Esophagus muscularis mucosa (tissue), 4 donors: ENCODE measurements at places on chromosomes 1 and 21. TPM values are rescaled to one million over a fixed set of nuclear protein-coding genes. Genes with fewer than 3 reads are reported as not detected.

GRCh38 chr1:29924017-29924431, 687.7 kb downstream of the PTPRU start:
- no peak for DNase-seq

DNA sequence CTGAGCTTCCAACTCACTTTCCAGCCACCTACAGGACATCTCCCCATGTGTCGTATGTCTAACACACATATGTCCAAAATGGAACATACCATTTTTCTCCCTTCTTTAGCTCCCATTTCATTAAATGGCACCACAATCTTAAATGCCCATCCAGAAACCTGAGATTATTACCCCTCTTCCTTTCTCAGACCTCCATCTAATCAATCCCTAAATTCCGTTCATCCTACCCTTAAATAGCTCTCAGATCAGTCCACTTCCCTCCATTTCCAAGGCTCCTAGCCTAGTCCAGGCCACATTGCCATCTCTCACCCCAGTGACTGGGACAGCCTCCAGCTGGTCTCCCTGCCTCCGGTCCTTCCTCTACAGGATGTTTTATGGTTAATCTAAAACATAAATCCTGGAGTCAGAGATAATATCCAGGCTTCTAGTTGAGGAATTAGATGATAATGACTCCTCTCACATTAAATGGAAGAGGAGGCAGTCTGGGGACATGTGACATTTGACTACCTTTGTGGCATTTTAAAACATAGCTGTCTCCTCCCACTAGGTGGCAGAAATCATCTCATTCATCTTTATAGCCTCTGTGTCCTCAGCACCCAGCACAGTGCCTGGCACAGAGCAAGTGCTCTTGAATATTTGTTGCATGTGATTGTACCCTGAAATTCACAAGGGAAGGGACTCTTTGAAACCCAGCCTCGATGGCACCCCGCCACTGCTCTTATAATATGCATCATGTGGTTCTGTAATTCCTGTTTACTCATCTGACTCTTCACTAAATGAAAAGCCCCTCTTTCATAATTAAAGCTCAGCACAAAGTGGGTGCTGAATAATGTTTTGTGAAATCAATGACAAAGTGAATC, 102.3 kb downstream of the TMEM53 start:
- no peak for DNase-seq

- DNase-seq, result no peak
Observed at GRCh38 chr1:64228167-64228957, 24.9 kb downstream of the UBE2U start.

DNA sequence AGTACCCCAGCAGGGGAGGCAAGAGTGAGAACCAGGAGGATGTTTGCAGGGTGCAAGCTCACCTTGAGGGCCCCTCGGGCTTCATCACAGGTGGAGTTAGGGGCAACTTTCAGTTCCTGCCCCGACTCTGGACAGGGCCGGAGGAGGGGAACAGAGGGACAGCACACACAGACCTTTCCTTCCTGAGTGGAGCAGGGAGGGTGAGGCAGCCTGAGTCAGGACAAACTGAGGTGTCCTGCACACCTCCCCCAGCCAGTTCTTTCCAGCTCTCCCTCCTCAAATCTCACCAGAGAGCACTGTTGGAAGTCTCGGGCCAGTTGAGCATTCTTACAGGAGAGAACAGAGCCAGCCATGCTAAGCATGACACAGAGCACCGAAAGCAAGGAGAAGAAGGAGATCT, 1.5 kb downstream of the ENTREP3 start:
- no peak for DNase-seq

CD5L gene
- total RNA-seq, result not detected

- DNase-seq, result no peak
Observed at GRCh38 chr1:70164350-70164749, 41.0 kb downstream of the LRRC40 start.

DNA sequence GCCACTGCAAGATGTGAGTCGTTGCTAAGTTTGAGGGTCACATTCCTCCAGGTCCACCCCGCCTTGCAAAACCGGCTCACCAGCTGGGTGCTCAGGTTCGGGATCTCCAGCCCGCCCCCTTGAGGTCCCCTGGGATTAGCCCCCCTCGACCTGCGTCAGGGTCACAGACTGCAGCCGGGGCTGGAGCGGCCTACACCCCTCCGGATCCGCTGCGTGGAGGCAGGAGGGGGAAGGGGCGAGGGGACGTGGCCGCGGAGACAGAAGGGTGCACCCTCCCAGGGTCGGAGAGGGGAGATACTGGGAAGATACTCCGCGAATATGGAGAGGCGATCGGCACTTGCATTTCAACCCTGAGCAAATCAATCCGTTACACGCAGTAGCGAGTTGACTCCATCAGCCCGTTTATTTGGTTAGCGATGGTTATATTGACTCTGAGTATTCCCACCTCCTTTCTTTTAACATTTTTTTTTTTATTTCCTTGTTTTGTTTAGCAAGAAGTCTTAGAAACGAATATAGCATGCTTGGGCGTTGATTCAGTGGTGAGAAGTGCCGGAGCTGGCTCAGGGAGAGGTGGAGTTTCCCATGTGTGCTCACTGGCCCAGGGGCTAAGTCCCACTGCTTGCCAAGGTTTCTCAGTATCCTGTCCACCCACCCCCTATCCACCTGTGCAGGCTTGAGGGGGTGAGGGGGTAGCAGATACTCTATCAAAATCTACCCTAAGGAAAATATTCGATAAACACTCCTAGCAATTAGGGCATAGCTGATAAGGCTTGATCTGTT, 997 bp downstream of the IFNAR2 start:
- no peak for DNase-seq

FAM72B gene
- 0.63 TPM for total RNA-seq

- no peak for DNase-seq
Observed at GRCh38 chr1:172973424-172973823, 77.3 kb downstream of the TNFSF18 start.

ESRRG gene
- total RNA-seq, result 3.4 TPM

DNA sequence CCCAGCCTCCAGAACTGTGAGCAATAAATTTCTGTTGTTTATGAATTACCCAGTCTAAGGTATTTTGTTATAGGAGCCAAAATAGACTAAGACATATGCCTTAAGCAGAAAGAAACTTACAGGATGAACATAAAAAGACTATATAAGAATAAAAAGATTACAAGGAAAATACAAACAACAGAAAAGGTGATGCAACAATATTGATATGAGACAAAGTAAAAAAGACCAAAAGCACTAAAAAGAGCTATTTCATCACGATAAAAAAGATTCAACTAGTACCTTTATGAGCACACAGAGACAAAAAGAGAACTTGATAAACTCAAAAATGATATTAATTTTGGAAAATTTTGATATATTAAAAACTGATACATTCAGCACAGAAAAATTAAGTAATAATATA, 3.2 kb upstream of the SLC22A15 start:
- DNase-seq, result no peak

DNA sequence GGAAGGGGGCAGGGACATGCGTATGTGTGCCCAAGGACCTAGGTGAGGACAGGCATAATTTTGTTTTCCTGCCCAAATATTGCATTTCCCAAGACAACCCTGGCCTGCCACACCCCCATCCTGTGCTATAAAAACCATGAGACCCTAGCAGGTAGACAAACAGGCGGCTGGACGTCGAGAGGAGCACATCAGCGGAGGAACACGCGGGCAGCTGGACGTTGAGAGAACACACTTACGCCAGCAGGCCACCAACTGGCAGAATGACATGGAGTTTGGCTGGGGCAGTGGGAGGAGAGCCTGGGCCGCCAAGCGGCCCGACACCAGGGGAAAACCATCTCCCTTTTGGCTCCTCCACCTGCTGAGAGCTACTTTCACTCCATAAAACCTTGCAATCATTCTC, 3.0 kb upstream of the FGGY start:
- DNase-seq, result no peak

SLC44A5 gene
- 0.23 TPM for total RNA-seq

DNA sequence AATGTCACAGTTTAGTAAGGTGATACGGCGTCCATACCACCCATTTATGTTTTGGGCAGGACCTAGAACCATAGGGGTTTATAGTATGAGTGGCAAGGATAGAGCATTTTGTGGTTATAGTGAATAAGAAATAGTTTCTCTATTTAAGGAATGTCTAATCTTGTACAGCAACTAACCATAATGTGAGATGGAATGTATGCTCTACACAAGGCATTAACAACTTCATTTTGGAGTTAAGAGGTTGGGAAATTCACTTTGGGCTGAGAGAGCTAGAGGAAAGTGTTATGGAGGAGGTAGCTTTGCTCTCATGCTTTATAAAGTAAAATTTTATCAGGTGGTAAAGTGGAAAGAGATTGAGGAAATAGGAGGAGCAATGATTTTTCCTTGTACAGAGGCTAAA, 3.0 kb upstream of the MCL1 start:
- no peak for DNase-seq

LIPI gene
- total RNA-seq, result not detected

GRCh38 chr1:227562933-227563323, 428 bp upstream of the ZNF678 start:
- no peak for DNase-seq

SPRR1A gene
- total RNA-seq, result not detected

CGN gene
- 0.50 TPM for total RNA-seq

KCNK1 gene
- total RNA-seq, result 1.6 TPM

LRRN2 gene
- total RNA-seq, result 3.7 TPM

DNA sequence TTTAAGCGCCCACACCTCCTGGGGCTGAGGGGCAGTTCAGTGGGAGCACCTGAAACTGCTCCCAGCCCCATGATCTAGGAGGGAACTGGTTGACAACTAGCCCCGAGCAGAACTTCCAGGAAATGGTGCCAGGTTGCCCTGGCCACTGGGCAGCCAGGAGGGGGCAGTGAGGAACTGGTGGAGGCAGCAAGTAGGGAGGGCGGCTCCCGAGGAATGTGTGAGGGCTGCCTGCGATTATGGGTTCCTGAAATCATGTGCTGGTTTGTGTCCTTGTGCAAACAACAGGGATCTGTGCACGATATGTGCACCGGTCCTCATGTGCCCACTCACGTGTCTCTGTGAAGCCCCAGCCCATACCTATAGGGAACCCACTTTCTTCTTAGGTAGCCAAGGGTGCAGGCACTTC, 9.9 kb downstream of the GPR3 start:
- peak; percentile 95 for DNase-seq

GRCh38 chr1:206725109-206725963, 40.6 kb downstream of the MAPKAPK2 start:
- no peak for DNase-seq

DNA sequence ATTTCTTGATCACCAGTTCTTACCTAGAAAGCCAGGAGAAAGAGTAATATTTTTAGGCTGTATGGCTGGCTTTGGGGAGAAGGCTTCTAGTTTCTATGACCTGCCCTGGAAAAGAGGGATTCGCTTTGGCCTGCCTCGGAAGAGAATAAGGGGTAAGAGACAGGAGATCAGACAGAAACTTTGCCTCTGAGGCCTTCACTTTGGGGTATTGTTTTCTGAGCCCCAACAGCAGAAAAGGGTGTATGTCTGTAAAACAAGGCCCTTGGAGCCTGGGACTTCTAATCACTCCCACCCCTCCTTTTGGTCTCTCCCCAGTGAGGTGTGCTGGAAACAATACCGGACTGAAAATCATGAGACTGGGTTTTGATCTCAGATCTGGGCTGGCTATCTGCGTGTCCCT, 5.1 kb downstream of the SLC45A3 start:
- DNase-seq, result no peak

GRCh38 chr1:156689035-156689952, 12.1 kb upstream of the NES start:
- no peak for DNase-seq

SLC44A3 gene
- 1.7 TPM for total RNA-seq
